Activated T-cell treated with anti-CD3 and anti-CD28 coated beads for 1 hour (primary cell): ENCODE measurements at places on chromosomes 12 and 14.

GRCh38 chr14:99928963-99929362 is 135.8 kb downstream of the EML1 start:
- no peak for DNase-seq

DNA sequence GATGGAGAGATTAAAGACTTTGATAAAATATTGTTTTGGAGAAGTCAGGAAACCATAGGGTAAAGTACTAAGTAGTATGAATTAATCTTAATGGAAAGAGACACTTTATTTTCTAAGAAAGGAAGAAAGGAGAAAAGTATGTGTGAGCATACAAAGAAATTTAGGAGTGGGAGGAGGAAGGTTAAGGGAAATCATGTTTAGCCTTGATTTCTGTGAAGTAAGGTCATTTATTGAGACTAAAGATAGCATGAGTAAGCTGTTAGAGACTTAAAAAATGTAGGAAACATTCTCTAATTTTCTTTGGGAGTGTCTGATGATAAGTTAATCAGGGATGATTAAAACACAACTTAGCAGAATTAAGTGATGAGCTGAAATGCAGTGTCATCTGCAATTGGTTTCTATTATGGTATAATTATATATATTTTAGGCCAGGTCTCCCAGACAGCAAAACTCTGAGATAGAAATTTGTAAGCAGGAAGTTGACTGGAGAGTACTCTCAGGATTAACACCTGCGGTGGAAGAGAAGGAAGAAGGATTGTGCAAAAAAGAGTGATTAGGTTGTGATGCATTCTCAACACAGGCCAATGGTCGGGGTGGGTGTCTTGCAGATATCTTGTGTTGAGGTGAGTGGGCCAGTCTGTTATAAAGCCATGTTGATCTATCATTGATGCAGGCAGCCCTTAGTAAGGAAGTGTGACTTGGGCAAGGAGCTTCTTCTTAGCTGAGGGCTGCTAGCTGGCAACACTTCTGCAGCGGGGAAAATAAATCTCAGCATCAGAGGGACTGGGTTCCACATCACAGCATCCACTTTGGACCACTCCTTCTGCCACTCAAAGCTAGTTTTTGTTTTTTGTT is 256.2 kb downstream of the AEBP2 start:
- DNase-seq = no peak

DNA sequence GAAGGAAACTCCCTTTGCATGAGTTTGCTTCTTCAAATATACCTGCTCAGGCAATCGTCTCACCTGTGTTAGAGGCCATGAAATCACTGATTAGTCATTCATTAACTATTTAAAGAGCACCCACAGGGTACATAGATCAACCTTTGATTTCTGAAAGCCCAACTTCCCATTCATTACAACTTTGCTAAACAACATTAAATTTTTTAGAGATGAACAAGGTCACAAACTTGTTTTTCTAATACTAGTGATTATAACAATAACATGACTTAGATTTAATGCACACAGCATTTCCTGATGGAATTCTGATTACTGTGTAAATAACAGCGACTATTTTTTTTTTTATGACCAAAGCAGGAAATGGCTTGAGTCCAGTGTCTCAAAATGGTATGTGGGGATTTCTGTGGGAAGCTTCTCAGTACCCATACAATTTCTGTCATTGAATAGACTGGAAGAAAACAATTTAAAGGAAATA is 5.4 kb upstream of the ERO1A start:
- DNase-seq = no peak

- no peak for DNase-seq
These were observed 69.8 kb upstream of the PYGL start for GRCh38 chr14:51014086-51014485.
